ENCODE measurements at places on chromosomes 5 and 9.

DNA sequence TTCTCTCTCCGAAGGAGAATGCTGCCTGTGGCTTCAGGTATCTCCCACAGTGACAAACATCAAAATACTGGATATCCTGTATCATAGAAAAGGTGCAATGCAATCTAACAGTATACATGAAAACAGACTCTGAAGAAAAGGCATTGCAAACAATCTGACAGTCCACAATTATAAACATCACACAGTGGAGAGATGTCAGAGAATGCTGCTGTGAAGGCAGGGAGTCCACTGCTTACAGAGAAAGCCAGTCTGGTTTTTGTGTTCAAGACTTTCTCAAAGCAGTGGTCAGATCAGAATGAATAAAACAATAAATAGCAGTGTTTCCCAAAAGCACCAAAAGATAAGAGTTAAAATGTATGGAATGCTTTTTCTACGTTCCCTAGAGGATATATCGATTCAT is 28.7 kb downstream of the TTC23L start:
- no peak for DNase-seq

GRCh38 chr5:157444224-157444623 is 15.8 kb upstream of the NIPAL4 start:
- DNase-seq = no peak

- DNase-seq = no peak
These were observed 42.1 kb downstream of the LRRTM2 start for GRCh38 chr5:138833080-138833479.

GRCh38 chr9:5917273-5917672 is 26.6 kb downstream of the MLANA start:
- no peak for DNase-seq

GRCh38 chr9:126472198-126472947 is 141.4 kb upstream of the LMX1B start:
- DNase-seq = no peak

DNA sequence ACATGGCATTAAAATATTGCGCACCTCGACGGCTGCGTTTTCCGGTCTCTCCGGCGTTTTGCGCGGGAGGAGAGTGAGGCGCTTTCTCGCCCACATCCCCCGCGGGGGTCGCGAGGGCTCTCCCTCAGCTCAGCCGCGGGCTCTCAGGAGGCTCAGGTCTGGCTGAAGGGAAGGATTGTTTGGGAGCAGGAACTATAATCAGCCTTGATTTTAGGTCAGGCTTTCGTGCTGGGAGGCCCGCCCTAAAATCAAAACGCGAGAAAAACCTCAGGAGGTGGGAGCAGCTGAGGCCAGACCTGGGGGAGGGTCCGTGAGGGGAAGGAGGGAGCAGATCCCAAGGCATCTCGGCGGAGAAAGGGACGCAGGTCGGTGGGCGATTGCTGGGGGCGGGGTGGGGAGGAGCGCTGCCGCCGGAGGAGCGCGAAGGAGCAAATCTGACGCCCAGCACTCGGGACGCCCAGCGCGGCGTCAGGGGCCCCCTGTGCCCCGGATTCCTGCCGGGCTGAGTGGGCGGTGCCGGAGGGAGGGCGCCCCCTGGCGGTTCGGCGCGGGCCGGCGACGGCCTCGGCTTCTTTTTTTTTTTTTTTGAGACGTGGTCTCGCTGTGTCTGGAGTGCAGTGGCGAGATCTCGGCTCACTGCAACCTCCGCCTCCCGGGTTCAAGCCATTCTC is 18.7 kb upstream of the RNF130 start:
- DNase-seq = peak; percentile 66

DNA sequence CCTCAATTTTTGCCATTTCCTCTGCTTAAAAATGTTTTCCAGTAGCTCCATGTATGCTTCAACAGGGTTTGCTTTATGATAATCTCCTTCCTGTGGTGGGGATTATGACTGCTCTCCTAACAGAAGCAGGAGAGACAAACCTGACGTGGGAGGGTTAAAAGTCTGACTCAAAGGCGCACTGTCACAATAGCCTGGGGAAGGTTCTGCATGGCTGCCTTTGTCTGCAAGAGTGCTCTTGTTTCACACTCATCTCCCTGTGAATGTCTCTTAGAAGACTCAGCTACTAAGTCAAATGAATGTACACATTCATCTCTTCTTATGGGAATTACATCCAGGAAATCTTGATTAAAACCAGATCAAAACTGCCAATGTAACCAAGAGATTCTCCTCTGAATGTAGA is 90.9 kb upstream of the MTAP start:
- no peak for DNase-seq

- no peak for DNase-seq
These were observed at the start of gene FAM81B for GRCh38 chr5:95390812-95391492. Gene FAM81B (plus strand): TSS chr5:95391366. CDS start chr5:95391390, 24 bp downstream.

GRCh38 chr5:179795049-179795862 is 1.5 kb downstream of the LTC4S start:
- no peak for DNase-seq

GRCh38 chr5:159782197-159782994 is 133.9 kb upstream of the ADRA1B start:
- DNase-seq = no peak

GRCh38 chr5:122736086-122736845 is 38.6 kb upstream of the SNX2 start:
- no peak for DNase-seq

GRCh38 chr9:26535151-26535550 is 357.5 kb downstream of the CAAP1 start:
- DNase-seq = no peak

DNA sequence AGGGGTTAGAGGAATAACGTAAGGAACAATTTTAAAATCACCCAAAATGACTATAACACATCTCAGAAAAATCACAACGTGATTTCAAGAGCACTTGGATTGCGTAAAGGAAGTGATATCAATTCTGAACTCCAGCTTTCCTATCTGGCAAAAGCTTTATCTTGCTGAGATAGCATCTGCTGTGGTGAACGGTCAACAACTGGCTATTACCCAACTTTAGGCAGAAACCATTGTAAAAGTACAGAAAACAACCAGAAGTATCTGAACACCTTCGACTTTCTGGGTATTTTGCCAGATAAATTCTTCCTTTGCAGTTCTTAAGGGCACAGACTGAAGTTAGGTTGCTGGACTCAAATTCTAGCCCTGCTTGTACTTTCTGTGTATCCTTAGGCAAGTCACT is 9.2 kb downstream of the ABLIM3 start:
- DNase-seq = no peak

DNA sequence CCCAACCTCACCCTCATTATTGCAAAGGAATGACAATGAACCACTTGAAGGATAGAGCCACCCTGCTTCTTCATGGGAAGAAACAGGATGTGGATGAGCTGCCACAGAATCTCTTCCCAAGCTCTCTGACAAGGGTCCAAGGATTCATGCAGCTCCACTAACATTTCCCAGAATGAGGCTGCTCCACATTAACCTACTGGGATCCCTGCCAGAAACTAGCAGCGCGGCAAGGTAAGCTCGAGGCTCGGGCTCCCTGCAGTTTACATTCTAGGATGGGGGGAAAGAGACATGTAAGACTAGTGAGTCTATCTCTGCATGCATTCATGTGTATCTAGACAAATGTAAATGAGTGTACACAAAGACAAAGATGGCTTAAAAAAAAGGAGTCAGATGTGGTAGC is 12.1 kb downstream of the DCAF12 start:
- DNase-seq = no peak

DNA sequence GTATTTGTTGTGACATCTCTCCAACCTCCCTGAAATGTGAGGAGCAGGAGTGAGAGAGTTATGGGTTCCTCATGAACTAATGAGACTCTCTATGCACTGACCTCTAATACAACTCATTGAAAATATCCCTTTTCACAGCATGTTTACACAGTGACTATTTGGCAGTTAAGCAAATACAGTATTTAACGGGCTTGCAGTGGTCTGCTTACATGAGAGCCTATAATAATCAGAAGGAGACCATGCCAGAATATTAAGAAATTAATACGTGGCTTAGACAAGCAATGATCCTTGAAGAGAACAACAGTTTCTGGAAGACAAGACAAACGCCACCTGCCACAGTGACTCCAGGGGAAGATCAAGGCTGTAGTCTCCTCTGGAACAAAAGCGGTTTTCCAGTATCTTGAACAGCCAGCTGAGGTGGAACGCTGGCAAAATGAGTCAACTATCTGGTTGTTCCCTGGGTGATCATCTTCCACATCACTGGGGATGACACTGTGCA is 424.5 kb downstream of the DMAC1 start:
- no peak for DNase-seq

- DNase-seq = no peak
These were observed 38.0 kb downstream of the RCL1 start for GRCh38 chr9:4830699-4831098.

DNA sequence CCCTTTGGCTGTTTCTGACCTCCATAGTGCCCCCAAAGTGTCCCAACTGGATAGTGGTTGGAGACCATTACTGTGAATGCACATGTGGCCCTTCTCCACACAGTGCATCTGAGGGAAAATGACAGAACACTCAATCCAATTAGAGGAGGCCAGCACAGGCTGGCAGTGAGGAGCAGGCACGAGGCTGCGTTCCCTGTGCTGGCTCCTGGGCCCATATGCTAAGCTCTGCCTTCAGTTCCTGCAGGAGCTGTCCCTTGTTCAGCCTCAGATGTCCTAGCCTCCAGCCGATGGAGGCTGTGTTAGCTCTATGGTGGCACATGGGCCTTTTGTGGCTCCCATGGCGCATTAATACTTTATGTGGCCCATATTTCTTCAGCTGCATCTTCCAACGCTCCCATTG is 35.8 kb downstream of the ALG2 start:
- DNase-seq = no peak

GRCh38 chr5:51997949-51998348 is 614.7 kb downstream of the ISL1 start:
- no peak for DNase-seq

DNA sequence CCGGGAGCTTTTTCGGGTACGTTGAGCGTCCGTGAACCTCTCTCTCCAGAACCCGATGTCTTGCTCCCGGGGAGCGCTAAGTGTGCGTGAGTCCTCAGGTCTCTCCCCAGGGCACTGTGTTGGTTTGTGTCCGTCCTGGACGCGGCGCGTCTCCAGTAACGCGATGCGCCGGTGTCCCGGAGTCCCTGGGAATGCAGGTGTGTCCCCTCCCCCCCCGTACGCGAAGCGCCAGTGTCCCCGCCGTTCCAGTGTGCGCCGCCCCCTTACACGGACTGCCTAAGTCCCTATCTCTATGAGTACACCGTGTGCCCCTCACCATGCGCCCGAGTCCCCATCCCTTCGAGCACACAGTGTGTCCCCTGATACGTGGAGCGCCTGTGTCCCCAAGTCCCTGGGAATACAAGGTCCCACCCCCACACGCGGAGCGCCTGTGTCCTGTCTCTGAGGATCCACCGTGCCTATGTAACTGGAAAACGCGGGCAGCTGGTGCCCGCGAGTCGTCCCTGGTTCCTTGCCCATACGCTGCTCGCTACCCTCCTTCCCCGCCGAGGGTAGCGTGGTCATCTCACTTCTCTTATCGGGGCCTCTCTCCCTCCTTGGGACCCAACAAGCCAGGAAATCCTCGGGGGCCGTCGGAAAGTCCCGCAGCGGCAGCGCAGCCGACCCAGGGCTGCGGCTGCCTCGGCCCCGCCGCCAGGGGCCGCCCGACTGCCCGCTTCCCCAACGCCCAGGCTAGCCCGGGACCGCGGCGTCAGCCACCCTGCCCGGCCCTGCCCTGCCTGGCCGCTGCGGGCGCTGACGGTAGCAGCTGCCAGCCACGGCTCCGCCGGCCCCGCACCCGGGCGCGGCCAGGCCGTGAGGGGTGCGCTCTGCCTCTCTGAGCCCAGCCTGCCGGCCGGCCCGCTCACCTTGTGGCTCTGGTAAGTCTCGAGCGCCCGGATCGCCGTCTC is 709 bp downstream of the ELL2 start:
- peak; percentile 48 for DNase-seq

GRCh38 chr5:75324791-75325190 is 12.2 kb upstream of the HMGCR start:
- DNase-seq = no peak

DNA sequence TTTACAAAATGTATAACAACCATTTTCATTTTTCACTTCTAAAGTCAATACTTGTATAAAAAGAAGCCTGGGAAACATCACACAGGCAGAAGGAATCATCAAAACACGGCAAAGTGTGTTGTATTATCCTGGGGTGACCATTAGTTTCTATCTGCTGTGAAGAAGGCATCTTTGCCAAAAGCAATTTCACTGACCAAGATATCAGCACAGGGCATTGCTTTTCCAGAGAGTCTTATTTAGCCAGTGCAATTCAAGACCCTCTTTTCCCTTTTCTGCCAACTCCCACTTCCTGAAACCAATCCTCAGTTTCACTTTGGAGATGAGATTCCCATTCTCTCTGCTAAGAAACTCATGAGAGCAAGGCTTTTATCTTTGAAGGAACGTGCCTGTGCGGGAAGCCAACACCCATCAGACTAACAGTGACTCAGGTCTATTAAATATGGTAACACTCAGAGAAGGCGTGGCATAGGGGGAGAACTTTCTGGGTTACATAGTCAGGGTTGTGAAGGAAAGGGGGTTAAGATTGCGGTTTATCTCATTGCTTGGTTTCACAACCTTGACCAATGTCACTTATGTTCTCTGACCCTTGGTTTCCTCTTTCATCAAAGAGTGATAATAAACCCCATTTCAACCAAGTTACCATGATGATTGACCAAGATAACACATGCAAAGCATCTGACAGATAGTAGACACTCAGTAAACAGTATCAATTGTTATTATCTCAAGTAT is 666.9 kb upstream of the KLF4 start:
- no peak for DNase-seq

GRCh38 chr5:152488869-152489268 is 83.8 kb upstream of the NMUR2 start:
- no peak for DNase-seq

- no peak for DNase-seq
These were observed 16.4 kb upstream of the C5orf58 start for GRCh38 chr5:170216257-170216864.

DNA sequence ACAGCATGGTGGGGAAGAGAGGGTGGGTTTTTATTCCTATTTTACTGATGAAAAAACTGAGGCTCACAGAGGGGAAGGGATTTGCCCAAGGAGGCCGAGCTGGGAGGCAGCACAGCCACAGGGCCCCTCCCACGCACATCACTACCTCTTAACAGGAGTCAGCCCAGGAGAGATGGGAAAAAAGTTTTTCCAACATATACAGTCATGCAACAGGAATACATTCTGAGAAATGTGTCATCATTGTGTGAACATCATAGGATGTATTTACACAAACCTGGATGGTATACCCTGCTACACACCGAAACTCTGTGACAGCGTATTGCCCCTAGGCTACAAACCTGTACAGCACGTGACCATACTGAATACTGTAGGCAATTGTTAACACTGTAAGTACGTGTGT is 11.6 kb downstream of the TRAF1 start:
- no peak for DNase-seq

All from stimulated activated CD8-positive, alpha-beta memory T cell treated with anti-CD3 and anti-CD28 coated beads, Interleukin-7, amount 100 ng/mL, for 1 hour (primary cell).